ENCODE measurements at places on chromosomes 2 and 18.

DNA sequence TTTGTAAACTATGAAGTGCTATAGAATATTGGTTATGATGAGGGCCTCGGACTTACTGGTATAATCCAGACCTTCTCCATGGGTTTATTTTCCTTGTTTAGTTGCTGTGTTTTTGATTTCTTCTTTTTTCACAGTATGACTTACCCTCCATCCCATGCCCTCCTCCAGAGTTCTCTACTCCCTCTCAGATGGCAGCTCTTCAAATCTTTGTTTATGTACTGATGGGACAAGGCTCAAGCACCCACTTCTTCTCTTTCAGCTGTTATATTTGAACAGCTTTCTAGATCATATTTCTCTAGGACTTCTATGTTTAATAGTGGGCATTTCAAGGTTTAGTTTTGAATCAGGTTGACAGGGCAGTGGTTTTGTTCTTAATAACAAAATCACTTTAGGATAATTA is 43.9 kb downstream of the CLIP4 start:
- DNase-seq: no peak

DNA sequence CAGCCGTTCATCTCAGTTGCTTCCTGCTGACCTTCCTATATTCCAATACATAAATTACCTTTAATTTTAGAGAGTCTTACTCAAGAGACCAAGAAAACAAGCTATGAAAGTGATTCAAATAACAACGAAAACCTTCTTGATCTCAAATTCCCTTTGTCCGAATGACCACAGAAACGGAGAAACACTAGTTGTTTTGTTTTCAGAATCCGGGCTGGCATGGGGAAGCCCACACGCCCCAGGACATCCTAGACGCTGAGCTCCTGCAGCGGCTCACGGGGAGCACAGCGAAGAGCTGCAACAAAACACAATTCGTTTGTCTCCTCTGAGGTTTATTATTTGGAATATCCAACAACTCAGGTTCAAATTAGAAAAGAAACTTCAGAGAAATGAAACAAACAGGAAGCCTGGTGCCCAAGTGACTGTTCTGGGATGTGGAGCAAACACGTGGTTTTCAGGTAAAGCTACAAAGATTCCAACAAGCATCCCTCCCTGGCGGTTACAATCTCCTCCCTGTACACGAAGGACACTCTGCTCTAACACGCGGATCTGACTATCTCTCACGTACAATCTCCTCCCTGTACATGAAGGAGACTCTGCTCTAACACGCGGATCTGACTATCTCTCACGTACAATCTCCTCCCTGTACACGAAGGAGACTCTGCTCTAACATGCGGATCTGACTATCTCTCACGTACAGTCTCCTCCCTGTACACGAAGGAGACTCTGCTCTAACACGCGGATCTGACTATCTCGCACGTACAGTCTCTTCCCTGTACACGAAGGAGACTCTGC is 237.5 kb downstream of the TWIST2 start:
- no peak for DNase-seq

GRCh38 chr2:219812672-219813071 is 185.2 kb downstream of the SLC4A3 start:
- DNase-seq: no peak

GRCh38 chr2:181407171-181407570 is 50.0 kb upstream of the ITGA4 start:
- peak; percentile 79 for DNase-seq

GRCh38 chr2:182088681-182089320 is 103.1 kb downstream of the PPP1R1C start:
- DNase-seq: no peak

- DNase-seq: no peak
Measured at GRCh38 chr2:44071454-44072046, 75.8 kb upstream of the LRPPRC start.

DNA sequence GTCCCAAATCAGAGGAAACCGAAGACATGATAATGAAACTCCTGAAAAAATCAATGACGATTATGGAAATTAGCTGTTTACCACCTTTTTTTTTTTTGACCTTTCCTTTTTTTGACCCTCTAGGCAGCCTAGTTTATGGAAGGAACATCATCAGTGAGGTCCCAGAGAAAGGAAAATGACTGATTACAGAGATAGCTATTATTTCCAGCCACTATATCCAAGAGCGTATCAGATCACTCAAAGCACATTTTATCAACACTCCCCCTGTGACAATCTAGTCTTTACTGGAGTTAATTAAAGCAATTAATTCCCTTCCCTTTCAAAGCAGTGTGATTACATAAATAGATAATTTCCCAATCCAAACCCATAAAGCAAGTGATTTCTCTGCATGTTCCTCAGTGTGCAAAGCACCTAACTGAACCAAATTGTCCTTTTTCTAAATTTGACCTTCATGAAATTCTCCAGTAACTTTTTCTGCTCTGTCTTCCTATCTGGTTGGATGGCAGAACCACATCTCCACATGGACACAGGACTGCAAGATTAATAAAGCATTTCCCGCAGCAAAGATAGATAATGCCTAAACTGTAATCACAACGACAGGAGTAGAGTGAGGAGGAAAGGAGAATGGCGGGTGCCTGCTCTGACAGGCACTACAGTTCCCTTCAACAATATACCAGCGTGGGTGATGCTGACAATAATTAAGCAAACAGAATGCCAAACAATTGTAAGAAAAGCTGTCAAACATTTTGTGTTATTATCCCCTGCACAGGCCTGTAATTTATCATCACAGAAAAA is 194.4 kb downstream of the SLC8A1 start:
- DNase-seq: no peak

DNA sequence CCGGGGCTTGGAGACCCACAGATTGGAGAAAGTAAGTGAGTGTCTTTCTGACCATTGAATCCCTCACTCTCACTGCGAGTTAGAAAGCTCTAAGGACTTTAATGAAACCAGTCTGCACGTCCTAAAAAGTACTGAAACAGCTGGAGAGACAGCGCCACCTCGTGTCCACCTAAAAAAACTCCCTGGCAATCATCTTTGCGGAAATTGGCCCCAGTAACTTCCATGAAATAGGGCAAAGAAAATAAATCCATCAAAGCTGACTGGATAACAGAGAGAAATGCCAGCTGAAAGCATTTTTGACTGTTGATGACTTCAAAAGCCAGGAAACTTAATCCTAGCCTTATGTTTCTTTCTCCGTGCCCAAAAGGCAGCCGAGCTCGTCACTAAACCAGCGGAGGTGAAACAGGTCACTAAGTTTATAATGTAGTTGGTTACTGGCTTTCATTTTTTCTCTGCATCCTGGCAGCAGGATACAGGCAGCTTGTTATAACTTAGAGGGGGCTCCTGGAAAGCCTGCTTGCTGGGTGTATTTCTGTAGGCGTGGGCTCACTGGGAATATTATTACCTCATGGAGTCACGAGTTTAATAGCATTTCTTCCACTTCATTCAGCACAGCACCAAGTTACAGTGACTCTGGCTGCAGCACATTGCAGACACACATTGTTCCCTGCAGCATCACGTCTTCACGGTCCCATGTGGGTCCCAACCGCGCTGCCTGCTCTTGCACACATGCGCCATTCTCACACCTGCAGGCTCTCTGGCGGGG is 266.5 kb downstream of the HRH4 start:
- DNase-seq: peak; percentile 11

DNA sequence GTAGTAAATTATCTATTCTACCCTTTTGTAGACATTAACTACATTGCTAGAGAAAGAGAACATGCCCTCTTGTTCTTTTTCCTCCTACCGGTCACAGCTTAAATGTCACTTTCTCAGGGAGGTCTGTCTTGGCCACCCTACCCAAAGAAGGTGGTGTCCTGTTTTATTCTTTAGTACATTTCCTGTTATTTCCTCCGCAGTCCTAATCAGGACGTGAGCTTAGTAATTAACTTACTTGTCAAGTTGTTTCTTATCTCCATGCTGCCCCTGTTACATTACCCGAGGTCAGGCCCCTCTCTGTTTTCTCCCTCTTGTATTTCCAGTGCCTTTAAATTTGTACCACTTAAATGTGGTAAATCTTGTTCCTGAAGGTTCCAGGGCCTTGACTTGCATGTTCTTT is 73.7 kb upstream of the RMDN2 start:
- DNase-seq: no peak

DNA sequence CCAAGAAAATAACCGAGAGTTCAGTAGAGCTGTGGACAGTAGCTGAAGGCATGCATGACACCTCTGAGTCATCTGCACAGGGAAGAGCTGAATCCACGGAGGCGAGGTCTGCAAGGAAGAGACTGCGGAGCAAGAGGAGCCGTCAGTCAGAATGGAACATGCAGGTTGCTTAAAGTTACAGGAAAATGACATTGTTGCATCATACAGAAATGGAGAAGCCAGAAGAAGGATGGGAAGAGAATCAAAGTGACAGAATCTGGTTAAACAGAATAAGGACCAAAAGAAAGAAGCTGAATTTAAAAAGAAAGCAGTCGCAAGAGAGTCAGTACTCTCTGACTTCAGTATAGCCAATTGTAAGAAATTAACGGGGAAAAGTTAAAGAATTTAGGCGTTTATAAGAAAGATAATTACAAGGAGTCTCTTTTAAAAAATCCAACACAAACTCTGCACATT is 533.8 kb downstream of the ADCYAP1 start:
- DNase-seq: no peak

GRCh38 chr2:58515827-58516573 is 274.9 kb upstream of the FANCL start:
- DNase-seq: no peak

- no peak for DNase-seq
Measured at GRCh38 chr18:79133724-79134123, 64.5 kb downstream of the ATP9B start.

DNA sequence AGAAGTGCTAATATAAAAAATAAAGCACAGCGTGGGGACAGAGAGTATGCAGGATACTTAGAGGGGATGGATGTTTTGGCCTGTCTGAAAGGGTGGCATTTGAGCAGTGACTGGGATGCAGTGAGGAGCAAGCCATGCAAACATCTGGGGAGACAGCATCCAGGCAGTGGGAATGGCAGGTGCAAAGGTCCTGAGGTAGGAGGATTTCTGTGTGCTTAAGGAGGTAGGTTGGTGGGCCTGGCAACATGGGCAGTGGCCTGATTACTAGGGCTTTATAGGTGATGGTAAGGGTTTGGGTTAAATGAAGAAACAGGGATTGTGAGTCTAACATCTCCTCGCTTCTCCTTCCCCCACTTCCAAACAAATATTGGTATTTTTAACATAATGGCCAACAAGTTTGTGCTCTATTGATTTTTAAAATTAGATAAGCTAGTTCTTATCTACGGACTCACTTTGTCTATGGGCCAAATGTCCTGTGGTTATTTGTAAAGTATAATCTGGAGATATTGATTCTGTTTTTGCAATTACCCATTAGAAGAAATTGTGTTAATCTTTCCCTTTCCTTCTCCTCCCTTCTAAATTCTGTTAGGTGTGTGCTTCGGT is 2.4 kb downstream of the AOX1 start:
- DNase-seq: no peak

- DNase-seq: no peak
Measured at GRCh38 chr2:219571311-219572236, at the start of gene OBSL1. TSS of gene OBSL1 (minus strand) at chr2:219571539. CDS start at chr2:219571232, 307 bp downstream.

- DNase-seq: no peak
Measured at GRCh38 chr2:12452185-12452584, 264.6 kb upstream of the TRIB2 start.

DNA sequence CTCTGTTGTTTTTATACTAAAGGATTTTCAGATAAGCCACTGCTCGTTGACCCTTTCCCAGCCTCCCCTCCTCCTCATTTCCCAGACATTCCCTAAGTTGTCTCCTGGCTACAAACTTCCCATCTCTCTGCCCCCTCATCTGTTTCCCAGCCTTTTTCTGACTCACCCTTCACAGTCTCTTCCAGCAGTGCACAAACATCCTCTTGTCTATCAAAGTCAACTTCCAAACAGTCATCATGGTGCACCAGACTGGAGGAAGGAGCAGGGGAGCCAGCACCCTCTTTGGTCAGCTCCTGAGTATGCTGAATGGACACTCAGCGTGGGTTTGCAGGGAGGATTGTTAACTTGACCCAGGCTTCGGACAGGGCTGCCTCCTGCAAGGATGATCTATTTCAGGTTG is 26.6 kb upstream of the SPRED2 start:
- DNase-seq: no peak

DNA sequence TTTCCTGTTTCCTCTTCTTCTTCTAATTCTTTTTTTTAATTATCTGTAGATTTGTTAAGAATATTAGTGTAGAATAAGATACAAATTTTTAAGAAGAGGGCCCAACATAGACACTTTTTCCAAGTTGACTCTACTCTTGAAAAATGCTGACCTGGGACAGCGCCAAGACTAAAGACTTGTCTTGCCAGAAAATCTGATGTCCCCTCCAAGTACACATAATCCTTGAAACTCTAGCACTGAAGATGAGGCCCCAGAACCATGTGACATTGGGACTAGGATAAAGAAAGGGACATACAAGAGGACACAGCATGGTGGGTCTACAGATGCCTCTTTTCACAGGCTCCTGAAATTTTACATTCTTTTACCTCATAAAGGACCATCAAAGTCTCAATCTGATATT is 271.6 kb upstream of the SESTD1 start:
- no peak for DNase-seq

DNA sequence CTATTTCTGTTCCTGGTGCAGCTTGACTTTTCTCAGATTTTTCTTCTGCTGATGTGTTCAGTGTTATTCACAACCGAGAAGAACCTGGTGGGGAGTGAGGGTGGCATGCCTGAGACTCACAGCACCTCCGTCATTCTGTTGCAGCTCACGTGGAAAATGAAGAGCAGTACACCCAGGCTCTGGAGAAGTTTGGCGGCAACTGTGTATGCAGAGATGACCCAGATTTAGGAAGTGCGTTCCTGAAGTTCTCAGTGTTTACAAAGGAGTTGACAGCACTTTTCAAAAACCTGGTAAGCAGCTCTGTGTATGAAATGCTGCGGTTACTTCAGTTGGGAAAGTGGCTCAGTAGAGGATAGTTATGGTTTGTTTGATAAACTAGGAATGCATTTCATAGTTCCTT is 90.5 kb downstream of the ASAP2 start:
- no peak for DNase-seq

- no peak for DNase-seq
Measured at GRCh38 chr18:74944676-74945075, 264.3 kb downstream of the PTGR3 start.

DNA sequence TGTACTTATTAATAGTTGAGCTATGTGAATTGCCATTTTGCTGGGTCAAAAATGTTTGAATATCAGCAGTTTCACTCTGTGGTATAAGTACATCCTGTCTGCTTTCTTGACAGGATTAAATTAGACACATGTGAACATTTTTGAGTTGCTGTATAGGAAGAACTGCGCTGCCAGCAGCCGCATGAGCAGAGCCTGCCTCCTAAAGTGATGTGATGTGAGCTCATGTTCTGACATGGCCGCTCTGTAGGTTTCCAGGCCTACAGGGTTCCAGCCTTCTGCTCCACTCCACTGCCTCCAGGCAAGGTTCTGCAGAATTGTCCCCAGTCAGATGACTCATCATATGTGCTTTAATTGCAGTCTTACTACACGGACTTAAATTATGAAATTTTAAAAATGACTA is 119.7 kb upstream of the NFATC1 start:
- DNase-seq: no peak

DNA sequence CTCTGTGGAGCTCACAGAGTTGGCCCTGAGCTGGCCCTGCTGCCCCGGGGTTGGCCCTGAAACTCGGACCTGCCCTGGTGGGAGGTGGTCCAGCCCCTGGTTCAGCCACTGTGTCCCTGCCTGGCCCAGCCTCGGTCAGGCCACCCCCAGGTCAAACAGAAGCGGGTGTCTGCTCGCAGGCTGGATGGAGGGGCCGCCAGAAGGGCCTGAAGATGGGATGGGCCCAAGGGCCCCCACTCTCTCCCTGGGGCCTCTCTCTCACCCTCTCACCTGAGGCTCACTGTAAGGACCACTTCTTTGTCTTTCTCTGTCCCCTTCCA is 25.1 kb upstream of the B3GNT7 start:
- no peak for DNase-seq

Data from bone marrow (tissue), 2 donors.